CD4-positive, alpha-beta T cell treated with Interleukin-15 for 4 hours (primary cell): ENCODE measurements at places on chromosomes 5 and 9.

GRCh38 chr9:38436708-38437107, 12.5 kb upstream of the IGFBPL1 start:
- DNase-seq: no peak

GRCh38 chr9:16315720-16316119, 554.8 kb downstream of the BNC2 start:
- DNase-seq: no peak

- DNase-seq: no peak
These were observed 5.0 kb upstream of the GPRIN1 start for GRCh38 chr5:176614805-176615478.

GRCh38 chr5:55638455-55638854, 73.7 kb downstream of the SLC38A9 start:
- DNase-seq: no peak
